Glomerular endothelial cell (primary cell): ENCODE measurements at places on chromosomes 12 and 14. TPM values are rescaled to one million over a fixed set of nuclear protein-coding genes. Genes with fewer than 3 reads are reported as not detected.

The SEC23A gene
- total RNA-seq = 144 and 154 TPM in 2 replicates

DNA sequence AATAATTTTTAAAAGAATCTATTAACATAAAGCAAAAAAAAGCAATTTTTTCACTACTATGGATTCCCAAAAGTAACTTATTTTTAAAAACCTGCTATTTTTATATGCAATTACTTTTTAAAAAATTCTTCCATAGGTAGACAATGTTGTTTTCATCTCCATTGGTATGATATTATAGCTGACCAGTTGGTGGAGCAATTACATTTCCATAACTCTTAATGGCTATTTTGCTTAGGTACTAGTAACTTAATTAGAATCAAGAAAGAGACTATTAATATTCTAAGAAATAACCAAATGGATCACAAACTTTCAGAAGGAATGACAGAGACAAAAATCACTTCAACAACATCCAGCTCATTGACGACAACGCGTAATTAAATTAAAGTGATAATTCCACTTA is 64.7 kb upstream of the PTCSC3 start:
- no peak for DNase-seq

The ESPL1 gene
- 2.6 and 4.8 TPM in 2 replicates for total RNA-seq

GRCh38 chr14:98280436-98280835 is 991.6 kb downstream of the BCL11B start:
- no peak for DNase-seq

The KCNC2 gene
- total RNA-seq = not detected in 2 replicates

The VRTN gene
- total RNA-seq = not detected in 2 replicates

DNA sequence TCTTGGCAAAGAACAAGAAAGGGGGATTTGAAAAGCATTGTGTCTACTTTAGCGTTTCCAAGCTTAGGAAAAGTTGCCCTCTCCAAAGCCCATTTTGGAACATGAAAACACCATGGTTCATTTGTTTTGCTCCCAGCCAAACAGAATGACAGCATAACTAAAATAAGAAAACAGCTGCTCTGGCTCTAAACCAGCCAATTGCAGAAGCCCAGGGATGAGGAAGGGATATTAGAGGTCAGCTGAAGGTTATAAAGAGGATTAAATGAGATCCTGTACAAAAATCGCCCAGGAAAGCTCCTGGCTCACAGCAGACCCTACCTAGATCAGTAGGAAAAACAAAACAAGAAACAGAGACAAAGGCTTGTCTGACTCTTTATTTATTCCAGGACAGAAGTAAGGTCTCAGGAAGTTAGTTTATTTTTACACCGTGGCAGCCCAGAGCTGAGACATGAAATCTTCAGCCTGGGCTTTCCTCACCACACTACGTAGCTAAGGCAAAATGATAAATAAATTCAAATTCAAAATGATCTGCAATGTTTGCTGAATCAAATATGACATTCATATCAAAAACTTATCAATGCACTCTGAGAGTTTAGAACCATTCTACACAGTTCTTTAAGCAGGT is 25.9 kb downstream of the SPX start:
- DNase-seq = no peak
